Anterior cingulate cortex (tissue), 58 donors: ENCODE measurements at places on chromosomes 7 and 10.

- DNase-seq = no peak
These were observed 329.3 kb downstream of the FRMD4A start for GRCh38 chr10:14001298-14002040.

DNA sequence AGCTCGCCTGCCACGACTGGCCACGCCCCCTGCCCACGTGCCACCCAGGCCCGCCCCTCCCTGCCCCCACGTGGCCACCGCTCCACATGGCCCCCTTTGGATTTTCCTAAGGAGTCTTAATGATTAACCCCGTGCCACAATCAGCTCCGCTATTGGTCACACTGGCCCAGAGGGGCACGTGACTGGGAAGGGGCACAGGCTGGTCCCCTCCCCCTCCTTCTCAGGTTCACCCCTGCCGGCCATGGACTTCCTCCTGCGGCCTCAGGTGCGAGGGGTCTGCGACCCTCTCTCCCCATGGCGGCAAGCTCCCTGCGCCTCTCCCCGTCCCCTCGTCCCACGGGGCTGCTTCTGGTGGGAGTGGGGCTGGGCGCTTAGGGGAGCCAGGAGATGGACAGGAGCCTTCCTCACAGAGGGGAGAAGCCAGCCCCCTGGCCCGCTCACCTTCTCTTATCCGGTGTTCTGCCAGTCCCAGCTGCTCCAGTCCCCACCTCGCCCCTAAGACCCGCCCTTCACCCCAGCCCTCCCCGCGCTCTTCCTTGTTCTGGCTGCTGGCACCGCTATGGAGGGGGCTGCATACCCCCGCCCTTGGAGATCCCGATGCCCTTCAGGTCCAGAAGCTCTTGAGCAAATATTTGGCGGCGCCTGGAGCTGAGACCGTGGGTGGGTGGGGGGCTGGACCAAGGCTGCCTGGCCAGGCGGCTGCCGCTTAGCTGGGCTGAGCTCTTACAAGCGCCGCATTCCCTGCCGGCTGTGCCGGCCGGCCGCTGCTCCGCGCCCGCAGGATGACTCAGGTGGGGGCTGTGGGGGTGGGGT lies 3.2 kb downstream of the SLC4A2 start:
- DNase-seq = no peak

GRCh38 chr7:77351539-77352004 lies 64.6 kb downstream of the GSAP start:
- no peak for DNase-seq

DNA sequence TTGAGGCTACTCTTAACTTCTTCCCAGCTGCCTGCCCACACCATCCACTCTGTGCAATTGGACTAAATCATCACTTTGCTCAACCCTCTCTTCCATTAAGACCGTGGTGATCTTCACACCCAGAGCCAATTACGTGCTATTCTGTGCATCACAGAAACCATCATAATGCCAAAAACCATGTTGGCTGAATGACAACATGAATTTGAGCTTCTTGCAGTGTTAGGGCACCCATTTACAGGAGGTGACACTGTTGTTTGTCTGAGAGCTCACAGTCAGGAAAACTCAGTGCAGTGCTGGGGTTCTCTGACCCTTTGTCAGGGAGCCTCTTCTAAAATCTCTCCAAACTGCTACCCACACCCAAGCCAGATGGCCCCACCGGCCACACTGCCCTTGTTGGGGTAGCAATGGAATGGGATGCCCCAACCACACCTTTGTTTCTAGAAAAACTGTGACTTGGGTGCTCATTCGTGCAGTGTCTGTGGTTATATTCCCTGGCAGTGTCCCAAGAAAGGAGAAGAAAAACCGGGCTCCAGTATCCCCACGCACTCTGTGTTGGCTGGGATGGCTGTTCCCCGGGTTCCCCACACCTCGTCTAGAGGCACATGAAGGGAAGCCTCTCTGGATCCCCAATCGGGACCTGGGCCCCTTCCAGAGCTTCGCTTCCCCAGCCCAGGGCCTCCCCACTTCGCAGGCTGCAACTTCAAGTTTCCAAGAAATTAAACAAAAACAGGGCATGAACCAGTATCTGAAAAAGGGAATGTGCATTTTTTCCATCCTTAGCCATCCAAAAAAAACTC lies 2.0 kb upstream of the TNS3 start:
- no peak for DNase-seq

DNA sequence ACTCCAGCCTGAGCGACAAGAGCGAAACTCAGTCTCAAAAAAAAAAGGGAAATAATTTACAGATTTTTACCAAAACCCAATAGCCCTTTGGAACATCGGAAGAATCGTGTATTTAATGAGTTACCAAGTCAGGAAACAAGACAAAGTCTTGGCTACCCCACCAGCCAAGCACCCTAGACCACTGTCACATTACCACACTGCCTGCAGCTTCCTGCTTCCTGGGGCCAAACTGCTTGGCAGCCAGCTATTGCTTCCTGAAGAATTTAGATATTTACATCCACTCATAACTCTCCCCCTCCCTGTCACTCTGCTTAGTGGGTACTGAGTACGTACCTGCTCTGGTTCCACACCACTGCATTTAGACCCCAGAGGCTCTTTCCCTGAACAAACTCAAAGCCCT lies 14.1 kb upstream of the TNPO3 start:
- DNase-seq = no peak

DNA sequence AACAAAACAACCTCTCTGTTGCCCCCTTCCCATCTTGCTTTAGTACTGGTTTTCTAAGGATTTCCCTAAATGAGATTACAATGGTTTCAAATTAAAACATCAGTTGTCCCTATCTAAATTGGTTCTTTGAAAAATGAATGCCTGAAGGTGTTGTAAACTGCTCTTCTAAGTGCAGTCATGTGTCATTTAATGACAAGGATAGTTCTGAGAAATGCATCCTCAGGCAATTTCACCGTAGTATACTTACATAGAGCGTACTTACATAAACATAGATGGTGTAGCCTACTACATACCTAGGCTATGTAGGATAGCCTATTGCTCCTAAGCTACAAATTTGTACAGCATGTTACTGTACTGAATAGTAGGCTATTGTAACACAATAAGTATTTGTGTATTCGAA lies 278.1 kb downstream of the MAGI2 start:
- DNase-seq = no peak

DNA sequence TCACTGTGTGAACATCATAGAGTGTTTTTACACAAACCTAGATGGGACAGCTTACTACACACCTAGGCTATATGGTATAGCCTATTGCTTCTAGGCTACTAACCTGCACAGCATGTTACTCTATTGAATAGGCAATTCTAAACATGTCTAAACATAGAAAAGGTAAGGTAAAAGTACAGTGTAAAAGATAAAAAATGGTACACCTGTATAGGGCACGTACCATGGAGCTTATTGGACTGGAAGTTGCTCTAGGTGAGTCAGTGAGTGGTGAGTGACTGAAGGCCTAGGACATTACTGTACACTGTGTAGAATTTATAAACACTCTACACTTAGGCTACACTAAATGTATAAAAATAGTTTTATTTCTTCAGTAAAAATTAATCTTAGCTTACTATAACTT lies 182.0 kb upstream of the THSD7A start:
- DNase-seq = no peak

- no peak for DNase-seq
These were observed 1404.2 kb upstream of the CELF2 start for GRCh38 chr10:9613338-9614075.

- no peak for DNase-seq
These were observed 159.4 kb upstream of the MAGI2 start for GRCh38 chr7:79612903-79613302.

DNA sequence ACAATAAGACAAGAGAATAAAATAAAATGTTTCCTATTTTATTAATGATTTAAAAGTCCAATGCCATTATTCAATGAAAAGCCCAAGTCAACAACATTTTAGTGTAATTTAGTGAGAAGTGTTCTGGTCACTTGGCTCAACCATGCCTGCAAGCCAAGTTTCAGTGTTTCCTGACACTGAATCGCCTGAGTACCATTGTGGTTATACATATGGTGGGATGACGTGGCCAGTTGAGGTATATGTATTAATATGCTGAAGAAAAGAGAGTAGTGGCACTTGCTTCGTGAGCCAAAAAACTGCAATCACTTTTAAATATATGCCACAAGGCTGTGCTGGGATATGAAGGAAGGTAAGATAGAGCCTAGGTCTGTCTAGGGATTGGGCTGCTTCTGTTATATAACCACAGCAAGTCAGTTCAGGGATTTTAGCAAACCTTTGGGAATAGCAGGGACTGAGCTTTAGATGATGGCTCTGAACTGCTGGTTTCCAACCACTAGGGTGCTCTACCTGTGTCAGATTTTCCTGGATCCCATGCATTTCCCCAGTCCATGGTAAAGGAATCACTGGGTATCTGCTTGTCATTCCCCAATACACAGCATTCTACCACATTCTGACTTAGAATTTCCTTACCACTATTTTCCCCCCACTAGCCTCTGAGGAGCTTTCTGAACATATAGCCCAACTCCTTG lies 214.0 kb upstream of the PRPS1L1 start:
- DNase-seq = no peak

DNA sequence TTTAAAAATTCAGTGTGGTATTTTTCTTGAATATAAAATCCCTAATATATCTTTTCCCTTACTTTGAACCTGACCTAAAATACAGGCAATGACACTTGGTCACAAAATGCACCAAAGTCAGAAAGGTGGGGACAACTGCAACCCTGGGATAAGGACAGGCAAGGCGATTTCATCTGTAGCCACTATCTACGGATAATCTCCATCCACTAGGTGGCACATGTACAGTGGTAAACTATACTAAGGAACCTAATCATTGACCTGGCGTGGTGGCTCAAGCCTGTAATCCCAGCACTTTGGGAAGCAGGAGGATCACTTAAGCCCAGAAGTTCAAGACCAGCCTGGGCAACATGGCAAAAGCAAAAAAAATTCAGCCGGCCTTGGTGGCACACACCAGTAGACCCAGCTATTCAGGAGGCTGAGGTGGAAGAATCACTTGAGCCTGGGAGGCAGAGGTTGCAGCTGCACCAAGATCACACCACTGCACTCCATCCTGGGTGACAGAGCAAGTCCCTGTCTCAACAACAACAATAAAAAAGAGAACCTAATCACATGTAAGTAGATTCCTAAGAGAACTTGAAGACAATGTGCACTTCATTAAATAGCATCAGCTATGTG lies 98.9 kb downstream of the KMT2C start:
- no peak for DNase-seq

DNA sequence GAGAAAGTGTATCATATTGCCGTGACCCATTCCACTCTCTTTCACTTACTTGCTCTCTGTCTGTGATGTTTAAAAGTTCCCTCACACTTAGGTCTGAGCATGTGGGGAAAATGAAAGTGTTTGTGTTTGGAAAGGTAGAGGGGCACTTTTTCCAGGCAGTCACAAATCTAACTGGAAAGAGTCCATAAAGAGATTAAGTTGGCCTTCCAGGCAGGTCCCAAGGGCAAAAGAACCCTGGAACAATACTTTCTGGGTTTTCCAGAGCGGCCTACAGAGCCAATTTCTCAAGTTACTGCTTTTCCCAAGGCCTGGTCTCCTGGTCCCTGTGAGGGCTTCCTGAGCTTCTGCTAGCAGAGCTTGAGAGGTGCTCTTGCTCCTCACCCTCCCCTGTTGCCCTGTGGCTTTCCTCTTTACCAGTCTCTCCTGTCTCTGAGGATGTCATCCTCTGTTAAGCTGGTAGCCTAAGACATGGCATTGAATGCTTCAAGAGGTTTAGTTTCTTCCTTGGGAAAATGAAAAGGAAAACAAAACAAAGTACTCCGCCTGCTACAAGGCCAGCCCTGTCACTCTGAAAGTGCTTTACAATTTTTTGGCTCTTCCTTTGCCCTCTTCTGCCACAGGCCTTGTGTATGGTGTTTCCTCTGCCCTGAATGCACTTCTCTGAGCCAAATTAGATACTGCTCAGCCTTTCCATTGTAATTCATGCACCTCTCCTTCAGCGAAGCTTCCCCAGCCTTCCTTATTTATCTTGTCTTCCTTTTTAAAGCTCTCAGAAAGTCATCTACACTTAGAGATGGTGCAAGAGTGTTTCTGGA lies 20.1 kb downstream of the TES start:
- DNase-seq = no peak

- DNase-seq = no peak
These were observed 60.0 kb downstream of the VSTM4 start for GRCh38 chr10:49055221-49055849.

DNA sequence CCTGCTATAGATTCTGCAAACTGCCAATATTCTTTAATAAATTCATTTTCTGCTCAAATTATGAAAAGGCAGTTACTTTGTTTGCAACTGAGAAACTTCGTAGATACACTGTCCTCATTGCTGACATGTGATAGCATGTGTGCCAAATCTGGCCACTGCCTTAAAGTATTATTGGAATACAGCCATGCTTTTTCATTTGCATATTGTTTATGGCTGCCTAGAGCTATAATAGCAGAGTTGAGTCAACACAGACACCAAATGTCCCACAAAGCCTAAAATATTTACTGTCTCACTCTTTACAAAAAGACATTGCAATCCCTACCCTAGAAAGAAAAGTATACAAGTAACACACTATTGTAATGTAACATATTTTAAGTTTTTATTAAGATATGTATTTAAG lies 647.4 kb downstream of the XPNPEP1 start:
- DNase-seq = no peak

DNA sequence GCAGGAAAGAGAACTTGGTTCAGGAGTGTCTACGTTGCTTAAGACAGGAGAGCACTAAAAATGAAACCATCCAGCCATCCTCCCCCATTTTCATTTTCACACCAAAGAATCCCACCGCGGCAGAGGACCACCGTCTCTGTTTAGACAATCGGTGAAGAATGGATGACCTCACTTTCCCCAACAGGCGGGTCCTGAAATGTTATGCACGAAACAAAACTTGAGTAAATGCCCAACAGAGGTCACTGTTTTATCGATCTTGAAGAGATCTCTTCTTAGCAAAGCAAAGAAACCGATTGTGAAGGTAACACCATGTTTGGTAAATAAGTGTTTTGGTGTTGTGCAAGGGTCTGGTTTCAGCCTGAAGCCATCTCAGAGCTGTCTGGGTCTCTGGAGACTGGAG lies 1.4 kb upstream of the IL6 start:
- DNase-seq = no peak

DNA sequence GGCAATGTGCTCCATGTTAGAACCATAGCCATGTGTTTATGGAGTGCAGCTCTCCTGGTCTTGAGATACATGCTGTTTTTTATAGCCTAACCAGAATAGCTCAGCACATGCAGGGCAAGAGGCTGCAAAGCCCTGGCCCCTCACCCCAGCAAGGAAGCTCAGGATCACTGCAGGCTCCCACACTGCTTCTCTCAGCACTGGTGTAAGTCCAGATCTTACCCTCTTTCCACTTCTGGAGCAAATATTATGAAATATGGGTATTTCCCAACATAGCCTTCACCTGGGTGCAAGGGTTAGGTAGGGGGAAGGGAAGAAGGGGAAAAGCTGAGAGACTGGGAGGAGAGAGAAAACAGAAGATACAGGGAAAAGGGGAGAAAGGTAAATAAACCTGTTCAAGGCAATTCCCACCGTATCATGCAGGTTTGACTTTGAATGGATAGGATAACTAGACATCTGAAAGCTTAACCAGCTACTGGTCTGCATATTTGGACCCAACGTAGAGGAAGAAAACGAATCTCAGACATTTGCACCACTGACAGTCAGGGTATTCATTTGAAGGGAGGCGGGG lies 19.7 kb downstream of the SKIDA1 start:
- no peak for DNase-seq

- DNase-seq = no peak
These were observed 11.0 kb upstream of the BLVRA start for GRCh38 chr7:43747328-43748105.
